ENCODE measurements at places on chromosomes 16 and 17.
A peak's percentile ranks its signal among the peaks of the same experiment; 100 is the strongest.

GRCh38 chr16:12090151-12090530 lies 113.6 kb downstream of the SNX29 start:
- DNase-seq: no peak

- no peak for DNase-seq
Measured at GRCh38 chr16:88575251-88575650, 5.0 kb downstream of the ZC3H18 start.

- no peak for DNase-seq
Measured at GRCh38 chr17:55335625-55336024, 70.9 kb downstream of the HLF start.

GRCh38 chr16:59213952-59214351 lies 479.8 kb upstream of the GOT2 start:
- no peak for DNase-seq

GRCh38 chr17:49439673-49440571 lies 25.2 kb upstream of the PHB1 start:
- DNase-seq: no peak

GRCh38 chr17:81474958-81475357 lies 37.6 kb downstream of the ACTG1 start:
- DNase-seq: no peak

DNA sequence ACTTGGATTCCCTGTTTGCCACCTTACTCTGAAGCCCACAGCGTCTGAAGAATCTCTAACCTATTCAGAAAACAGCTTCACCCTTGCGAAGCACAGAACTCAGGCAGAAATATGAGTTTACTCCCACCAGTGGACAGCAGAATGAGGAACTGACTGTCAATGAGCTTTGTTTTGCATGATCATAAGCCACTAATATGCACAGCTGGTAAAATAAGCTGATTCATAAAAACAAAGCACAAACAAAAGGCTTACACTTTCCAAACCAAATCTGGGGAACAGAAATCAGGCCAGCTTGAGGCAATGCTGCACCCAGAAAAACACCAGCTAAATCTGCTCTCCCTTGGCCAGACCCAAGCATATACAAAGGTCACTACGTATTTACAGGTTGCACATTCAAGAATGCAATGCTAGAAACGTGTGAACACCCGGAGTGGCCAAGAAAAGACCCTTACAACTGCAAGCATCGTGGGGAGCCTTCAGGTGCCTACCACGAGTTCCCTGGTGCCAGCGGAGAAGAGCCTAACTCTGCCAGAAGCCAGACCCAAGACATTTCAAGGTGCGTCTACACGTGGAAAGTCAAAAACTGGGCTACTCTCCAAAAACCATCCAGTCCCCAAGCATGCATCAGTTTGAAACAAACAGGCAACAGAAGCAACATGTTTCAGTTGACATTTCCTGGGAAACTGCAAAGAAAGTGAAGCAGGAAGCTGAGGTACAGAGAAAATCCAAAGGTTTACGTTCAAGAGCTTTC lies 207.1 kb downstream of the ZFHX3 start:
- no peak for DNase-seq

DNA sequence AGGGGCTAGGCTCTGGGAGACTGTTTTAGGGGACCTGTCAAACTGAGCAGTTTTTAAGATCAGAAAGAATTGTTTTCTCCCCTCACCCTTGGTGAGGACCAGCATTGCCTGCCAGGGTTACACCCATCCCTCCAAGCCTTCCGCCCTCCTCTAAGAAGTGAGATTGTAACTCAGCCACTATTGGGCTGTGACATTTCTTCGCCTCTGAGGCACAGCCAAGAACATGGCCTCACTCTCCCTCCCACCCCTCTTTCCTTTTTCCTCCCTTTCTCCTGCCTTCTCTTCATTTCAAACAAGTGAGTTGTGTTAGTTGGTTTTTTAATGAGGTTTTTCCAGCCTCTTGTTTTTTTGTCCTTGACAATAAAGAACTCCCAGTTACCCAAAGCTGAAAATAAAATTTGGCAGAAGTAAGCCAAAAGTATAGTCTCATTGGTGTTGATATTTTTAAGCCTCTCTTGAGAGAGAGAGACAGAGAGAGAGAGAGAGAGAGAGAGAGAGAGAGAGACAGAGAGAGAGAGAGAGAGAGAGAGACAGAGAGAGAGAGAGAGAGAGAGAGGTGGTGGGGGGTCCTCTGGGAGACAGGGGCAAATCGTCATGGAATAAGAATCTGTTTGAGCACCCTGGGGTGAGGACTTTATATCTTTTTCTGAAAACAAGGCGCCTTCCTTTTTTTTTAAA lies 77.2 kb upstream of the TBX2 start:
- no peak for DNase-seq

DNA sequence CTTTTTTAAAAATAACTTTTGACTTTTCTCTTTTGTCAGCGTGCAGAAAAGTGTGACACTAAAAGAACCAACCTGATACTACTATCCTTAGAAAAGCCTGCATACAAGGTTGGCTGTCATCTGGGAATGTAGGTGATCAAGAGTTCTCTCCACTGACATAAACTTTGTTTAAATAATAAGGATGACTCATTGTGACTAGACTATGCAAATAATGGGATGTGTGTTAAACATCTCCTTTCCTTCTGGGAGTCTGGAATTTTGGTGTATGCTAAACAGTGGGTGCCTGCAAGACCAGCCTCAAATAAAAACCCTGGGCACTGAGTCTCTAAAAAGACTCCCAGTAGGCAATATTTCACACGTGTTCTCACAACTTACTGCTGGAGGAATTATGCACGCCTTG lies 373.4 kb downstream of the CNTNAP4 start:
- no peak for DNase-seq

GRCh38 chr16:31094088-31094423 lies 541 bp downstream of the VKORC1 start:
- DNase-seq: no peak

DNA sequence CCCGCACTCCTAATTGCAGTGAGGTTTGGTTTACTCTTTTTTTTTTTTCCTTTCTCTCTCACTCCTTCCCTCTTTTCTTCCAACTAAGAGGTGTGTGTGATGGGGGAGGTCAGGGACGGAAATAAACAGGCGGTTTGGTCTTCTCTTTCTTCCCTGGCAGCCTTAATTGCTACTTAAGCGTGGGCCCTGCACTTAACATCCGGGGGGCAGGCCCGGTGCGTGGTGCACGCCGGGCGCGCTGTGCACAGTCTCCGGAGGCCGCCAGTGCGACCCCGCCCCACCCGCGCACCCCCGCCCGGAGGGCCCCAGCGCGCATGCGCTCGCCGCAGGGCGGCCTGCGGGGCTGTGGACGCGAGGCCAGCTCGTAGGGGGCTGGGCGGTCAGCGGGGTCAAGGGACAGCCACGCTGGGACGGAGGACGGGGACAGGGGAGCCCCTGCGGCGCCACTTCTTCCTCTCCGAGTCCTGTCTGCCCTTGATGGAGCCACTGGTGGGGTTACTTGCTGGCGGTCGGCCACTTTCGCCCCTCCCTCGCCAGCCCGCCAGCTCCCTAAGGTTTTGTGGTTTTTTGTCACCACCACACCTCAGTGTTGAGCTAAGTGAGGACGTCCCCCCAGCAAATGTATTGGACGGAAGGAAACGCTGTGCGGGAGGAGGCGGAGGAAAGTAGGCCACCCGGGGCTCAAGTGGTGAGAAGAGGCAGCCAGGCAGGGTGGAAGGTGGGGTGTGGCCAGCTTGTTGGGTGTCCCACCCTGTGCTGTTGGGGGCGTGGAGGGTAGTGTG lies 120.9 kb downstream of the MRM1 start:
- DNase-seq: peak; percentile 61

DNA sequence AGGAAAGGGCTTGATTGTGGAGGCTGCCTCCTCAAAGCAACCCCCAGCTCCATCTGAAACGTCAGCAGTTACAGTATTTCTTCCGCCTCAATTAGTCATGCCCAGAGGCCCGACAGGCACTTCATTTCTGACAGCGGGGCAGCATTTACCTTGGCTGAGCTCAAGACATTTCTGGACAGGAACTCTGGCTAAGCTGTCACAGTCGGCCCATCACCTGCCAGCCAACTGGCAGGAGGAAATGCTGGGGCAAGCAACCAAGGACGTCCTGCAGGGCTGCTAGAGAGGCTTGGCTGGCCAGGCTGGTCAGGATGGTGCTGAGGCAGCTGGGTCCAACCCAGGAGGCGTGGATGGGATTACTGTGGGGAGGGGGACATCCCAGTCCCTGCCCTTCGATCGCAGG lies 27.8 kb downstream of the PLXDC1 start:
- DNase-seq: no peak

GRCh38 chr16:29644973-29645693 lies 17.9 kb upstream of the SPN start:
- no peak for DNase-seq

DNA sequence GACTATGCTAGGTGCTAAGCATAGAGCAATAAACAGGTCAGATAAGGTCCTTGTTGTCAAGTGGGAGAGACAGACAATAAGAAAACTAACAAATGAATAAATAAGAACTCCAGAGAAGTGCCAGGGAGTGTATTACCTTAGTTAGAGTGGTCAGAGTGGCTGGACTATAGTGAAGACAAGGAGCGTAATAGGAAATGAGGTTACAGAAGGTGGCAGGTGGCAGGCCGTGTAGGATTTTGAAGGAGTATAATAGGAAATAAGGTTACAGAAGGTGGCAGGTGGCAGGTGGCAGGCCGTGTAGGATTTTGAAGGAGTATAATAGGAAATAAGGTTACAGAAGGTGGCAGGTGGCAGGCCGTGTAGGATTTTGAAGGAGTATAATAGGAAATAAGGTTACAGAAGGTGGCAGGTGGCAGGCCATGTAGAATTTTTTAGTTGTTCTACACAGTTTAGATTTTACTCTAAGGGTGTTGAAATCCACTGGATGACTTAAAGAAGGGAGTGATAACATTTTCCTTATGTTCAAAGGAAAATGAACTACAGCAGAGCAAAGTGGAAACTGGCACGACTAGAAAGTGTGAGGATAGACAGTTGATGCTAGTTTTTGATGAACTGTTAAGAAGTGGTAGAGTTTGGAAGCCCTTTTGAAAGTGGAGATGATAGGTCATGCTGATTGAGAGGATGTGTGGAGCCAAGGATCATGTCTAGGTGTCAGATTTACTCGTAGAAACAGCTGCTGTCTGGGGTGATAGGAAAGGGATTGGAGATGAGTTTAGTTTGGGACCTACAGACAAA lies 3.6 kb upstream of the KRTAP3-1 start:
- DNase-seq: no peak

DNA sequence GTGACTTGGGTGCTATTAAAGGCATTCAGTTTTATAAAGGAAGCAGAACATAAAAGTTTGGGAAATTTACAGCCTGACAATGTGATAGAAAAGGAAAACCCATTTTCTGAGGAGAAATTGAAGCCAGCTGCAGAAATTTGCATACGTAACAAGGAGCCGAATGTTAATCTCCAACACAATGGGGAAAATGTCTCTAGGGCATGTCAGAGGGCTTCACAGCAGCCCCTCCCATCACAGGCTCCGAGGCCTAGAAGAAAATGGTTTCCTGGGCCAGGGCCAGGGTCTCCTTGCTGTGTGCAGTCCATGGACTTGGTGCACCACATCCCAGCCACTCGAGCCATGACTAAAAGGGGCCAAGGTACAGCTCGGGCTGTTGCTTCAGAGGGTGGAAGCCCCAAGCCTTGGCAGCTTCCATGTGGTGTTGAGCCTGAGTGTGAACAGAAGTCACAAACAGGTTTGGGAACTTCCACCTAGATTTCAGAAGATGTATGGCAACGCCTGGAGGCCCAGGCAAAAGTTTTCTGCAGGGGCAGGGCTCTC lies 23.9 kb upstream of the TOM1L1 start:
- DNase-seq: no peak

GRCh38 chr17:35051183-35051578 lies 12.3 kb downstream of the RFFL start:
- DNase-seq: peak; percentile 34

DNA sequence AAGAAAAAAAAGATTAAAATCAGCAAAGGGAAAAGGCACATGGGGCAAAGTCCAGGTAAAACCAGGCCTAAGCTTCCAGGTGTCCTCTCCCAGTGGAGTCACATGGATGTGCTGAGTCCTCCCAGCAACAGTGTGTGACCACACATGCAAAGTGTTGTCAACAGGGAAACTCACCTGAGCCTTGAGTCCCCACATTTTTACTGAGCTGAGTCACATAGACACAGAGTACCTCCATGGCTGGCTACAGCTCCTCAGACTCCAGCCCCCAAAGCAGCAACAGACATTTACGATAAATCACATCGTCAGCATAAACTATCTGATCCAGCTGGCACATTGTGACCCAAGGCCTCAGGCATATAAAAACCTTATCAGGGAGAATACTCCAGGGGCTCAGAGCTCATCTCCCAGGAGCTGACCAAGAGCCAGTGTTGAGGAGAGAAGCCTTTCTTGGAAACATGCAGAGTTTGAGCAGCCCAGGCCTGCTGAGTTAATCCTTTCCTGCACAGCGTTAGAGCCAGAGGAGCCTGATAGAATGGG lies 20.5 kb downstream of the ERCC4 start:
- DNase-seq: no peak

DNA sequence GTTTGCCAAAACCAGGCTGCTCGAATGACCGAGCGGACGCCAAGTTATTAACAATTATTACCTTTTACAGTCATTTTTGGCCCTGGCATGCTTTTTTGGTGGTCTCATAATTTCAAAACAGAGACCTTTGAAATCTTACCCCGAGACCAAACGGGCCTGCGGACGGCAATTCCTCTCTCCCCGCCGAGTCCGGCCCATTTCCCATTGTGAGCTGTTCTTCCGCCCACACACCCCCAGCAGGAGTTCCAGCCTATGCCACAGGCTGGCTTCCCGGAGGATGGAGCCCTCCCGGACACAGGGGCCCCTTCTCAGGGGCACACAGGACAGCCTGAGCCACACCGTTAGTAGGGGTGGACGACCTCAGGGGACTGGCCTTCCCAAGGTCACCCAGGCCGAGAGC lies 130.7 kb downstream of the C16orf95 start:
- no peak for DNase-seq

DNA sequence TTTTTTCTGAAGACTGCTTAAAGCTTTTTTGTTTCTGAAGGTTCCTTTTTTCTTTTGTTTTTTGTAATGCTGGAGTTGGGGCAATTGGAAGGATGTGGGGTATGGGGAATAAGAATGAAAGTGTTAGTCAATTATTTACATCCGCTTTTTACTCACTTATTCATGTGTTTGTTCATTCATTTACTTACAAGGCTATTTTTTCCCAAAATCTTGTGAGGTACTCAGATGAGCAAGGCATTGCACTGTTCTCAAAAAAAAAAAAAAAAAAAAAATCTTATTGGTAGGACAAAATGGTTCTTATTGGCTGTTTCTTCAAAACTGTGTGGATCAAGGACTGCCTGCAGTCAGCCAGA lies 55.7 kb downstream of the PLD6 start:
- no peak for DNase-seq

DNA sequence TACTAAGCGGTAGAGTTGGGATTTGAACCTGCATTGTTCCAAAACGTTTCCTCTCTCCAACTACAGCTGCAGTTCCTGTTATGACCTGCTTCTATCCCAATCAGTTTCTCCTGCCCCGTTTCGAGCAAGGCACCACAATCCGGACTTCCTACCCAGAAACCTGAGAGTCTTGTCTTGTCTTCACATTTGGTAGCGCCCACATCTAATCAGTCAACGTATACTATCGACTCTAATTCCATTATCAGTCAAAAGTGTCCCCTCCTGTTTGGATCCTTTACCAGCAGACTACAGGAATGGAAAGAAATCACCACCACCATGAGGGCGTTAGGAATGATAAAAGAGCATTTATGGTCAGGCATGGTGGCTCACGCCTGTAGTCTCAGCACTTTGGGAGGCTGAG lies 124.6 kb downstream of the AXIN2 start:
- no peak for DNase-seq
